ENCODE measurements at places on chromosomes 16 and 17.
A peak's percentile ranks its signal among the peaks of the same experiment; 100 is the strongest.

- DNase-seq, result no peak
- H3K36me3 ChIP-seq, result no peaks in the 10 kb centered on the region
- H3K4me1 ChIP-seq, result no peaks in the 10 kb centered on the region
- no peaks in the 10 kb centered on the region for H3K27me3 ChIP-seq
- no peak overlapping the region for H3K4me3 ChIP-seq
These were observed 1034.8 kb upstream of the RBFOX1 start for GRCh38 chr16:6297666-6298410.

- H3K27ac ChIP-seq, result no peak overlapping the region
- no peaks in the 10 kb centered on the region for H3K27me3 ChIP-seq
- H3K36me3 ChIP-seq, result no peaks in the 10 kb centered on the region
- H3K4me1 ChIP-seq, result no peaks in the 10 kb centered on the region
These were observed 11.2 kb upstream of the ACSF2 start for GRCh38 chr17:50414808-50415207.

DNA sequence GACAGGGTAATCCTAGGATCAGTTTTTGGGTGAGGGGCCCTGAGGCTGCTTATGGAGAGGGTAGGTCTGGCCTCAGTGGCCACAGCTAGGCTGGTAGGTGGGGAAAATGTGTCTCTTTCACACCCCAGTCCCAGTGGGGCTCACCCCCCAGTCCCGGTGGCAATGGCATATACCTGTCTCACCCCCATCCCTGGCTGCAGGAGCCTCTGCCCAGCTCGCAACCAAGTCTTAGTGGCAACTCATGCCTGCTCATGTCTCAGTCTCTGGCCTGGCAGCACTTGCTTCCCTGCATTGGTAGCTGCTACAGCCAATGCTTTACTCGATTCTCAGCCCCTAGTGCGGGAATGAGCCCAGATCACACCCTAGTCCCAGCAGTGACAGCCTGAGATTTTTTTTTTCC is 221.5 kb downstream of the BCAS3 start:
- no peaks in the 10 kb centered on the region for H3K36me3 ChIP-seq
- no peak overlapping the region for H3K4me3 ChIP-seq
- no peak overlapping the region for H3K27ac ChIP-seq
- no peaks in the 10 kb centered on the region for H3K4me1 ChIP-seq

- H3K4me1 ChIP-seq, result no peaks in the 10 kb centered on the region
- DNase-seq, result peak; percentile 58
- H3K36me3 ChIP-seq, result no peaks in the 10 kb centered on the region
- peaks cover 13% of the 10 kb centered on the region for H3K27me3 ChIP-seq
- H3K27ac ChIP-seq, result no peak within 1 kb of the TSS
These were observed at the start of gene SPNS2 for GRCh38 chr17:4498461-4499397. Gene SPNS2, plus strand, starts transcription at chr17:4498881. Its CDS starts 167 bp downstream, at chr17:4499048.

DNA sequence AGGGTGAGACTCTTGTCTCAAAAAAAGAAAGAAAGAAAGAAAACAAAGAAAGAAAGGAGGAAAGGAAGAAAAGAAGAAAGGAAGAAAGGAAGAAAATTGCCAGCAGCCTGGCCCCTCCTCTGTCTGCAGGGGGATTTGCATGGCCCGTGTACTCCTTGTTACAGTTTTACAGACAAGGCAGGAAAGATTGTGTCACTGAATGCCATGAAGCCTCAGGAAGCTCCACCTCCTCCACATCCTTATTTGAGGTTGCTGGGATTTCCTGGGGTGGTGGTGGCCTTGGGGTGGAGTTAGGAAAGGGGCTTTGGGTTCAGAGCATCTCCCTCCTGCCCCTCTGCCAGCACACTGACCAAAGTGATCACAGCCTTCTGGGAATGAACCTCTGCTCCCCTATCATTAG is 23.6 kb downstream of the CFAP20 start:
- H3K36me3 ChIP-seq, result no peaks in the 10 kb centered on the region
- no peaks in the 10 kb centered on the region for H3K4me1 ChIP-seq
- H3K27me3 ChIP-seq, result no peaks in the 10 kb centered on the region
- H3K4me3 ChIP-seq, result no peak overlapping the region
- peak; percentile 15 for DNase-seq

- no peak overlapping the region for H3K27ac ChIP-seq
- peaks cover 11% of the 10 kb centered on the region for H3K4me1 ChIP-seq
- DNase-seq, result peak; percentile 61
- H3K36me3 ChIP-seq, result no peaks in the 10 kb centered on the region
- no peak overlapping the region for H3K4me3 ChIP-seq
These were observed 93.6 kb upstream of the CIBAR2 start for GRCh38 chr16:85205747-85206471.

GRCh38 chr16:77928096-77928495 is 94.3 kb upstream of the CLEC3A start:
- no peak overlapping the region for H3K27ac ChIP-seq
- no peak overlapping the region for H3K4me3 ChIP-seq
- no peaks in the 10 kb centered on the region for H3K4me1 ChIP-seq
- H3K36me3 ChIP-seq, result no peaks in the 10 kb centered on the region
- no peaks in the 10 kb centered on the region for H3K27me3 ChIP-seq

DNA sequence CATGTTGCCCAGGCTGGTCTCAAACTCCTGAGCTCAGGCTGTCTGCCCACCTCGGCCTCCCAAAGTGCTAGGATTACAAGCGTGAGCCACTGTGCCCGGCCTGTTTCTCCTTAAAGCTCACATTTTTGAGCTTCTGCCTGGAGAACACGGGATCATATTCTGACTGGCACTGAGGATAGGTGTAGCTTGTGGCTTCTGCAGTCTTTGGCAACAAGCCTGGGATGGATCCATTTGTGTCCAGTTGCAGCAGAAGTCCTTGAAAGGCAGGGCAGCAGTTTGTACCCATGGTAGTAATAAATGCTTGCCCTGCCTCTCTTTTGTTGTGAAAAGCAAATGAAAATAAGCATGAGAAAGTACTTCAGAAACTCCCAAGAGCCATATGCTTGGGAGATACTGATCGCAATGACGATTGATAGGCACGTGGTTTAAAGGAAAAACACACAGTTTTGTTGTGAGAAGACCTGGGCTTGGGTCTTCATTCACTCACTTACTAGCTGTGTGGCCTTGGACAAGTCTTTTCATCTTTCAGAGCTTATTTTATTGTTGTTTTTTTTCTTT is 3.1 kb upstream of the CORO7 start:
- H3K4me1 ChIP-seq, result no peaks in the 10 kb centered on the region
- H3K36me3 ChIP-seq, result no peaks in the 10 kb centered on the region
- DNase-seq, result no peak
- no peaks in the 10 kb centered on the region for H3K27me3 ChIP-seq
- no peak overlapping the region for H3K27ac ChIP-seq
- H3K4me3 ChIP-seq, result no peak overlapping the region

GRCh38 chr16:87431926-87432325 is 39.8 kb downstream of the MAP1LC3B start:
- no peaks in the 10 kb centered on the region for H3K36me3 ChIP-seq
- H3K4me3 ChIP-seq, result no peak overlapping the region
- H3K27me3 ChIP-seq, result no peaks in the 10 kb centered on the region
- no peaks in the 10 kb centered on the region for H3K4me1 ChIP-seq
- DNase-seq, result no peak
- H3K27ac ChIP-seq, result no peak overlapping the region

GRCh38 chr16:51062039-51062438 is 89.0 kb downstream of the SALL1 start:
- H3K4me3 ChIP-seq, result no peak overlapping the region
- H3K36me3 ChIP-seq, result no peaks in the 10 kb centered on the region
- H3K27me3 ChIP-seq, result no peaks in the 10 kb centered on the region
- DNase-seq, result no peak

- no peak overlapping the region for H3K4me3 ChIP-seq
- no peak overlapping the region for H3K27ac ChIP-seq
- no peaks in the 10 kb centered on the region for H3K4me1 ChIP-seq
- DNase-seq, result no peak
- H3K36me3 ChIP-seq, result no peaks in the 10 kb centered on the region
These were observed 129.1 kb upstream of the CHMP6 start for GRCh38 chr17:80862481-80862961.

DNA sequence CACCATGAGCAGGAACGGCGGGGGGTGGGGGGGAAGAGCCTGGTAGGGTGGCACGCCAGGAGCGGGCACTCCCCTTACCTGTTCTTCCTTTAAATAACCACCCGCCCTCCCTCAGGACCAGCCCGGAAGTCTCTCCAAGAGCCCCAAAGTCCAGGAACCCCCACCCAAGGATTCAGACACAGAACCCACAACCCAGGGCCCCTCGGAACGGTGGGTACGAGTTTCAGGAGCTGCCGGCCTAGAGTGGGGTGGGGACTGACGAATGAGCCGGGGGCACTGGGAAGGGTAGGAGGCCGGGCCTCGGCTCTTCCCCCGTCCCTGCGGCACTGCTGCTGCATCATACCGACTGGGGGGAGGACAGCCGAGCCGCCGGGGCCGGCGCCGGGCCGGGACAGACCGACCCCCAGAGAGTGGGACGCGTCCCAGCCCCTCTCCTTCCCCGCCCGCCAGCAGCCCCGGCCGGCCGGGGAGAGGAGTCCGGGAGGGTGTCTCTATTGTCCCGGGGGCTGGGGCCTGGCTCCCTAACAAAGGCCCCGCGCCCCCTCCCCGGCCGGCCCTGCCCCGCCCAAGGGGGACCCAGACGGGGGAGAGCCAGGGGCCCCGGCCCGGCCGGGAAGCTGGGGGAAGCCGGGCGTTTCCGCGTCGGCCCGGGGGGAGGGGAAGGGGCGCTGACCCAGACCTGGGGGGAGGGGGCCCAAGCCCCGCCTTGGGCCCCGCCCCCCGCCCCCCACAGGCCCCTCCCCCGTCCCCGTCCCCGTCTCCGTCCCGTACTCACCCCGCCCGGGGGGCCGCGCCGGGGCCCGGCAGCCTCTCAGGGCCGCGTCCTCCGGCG is 747 bp downstream of the ATXN7L3 start:
- H3K36me3 ChIP-seq, result peaks cover 11% of the 10 kb centered on the region
- peaks cover 2% of the 10 kb centered on the region for H3K4me1 ChIP-seq
- H3K27me3 ChIP-seq, result no peaks in the 10 kb centered on the region
- H3K4me3 ChIP-seq, result peak overlapping the region; percentile 86

DNA sequence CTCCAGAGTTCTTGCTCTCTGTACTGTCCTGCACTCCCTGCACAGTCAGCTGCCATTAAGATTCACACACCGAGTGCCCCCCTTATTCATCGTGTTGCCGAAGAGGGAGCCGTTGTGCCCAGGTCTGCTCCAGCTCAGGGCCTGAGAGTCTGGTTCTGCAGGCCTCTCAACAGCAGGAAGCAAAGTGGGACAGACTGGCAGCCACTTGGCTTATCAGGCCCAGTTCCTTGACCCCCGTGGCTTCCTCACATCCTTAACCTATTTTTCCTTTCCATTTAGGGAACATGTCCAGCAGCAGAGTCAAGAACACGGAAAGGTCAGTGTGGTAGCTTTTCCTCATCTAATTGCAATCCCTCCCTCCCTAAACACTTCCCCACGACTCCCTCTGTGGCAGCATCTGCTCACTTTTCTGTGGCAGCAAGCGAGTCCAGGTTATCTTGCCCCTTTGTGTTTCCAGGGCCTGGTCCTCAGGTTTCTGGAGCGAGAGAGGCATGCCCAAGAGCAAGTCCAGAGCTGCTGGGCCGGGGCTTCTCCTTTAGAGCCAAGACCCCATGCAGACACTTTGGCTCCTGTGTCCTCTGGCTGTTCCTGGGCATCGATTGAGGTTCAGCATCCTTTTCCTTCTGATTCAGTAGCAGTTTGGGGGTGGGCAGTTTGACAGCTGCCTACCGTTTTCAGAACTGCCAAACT is 22.1 kb upstream of the ADAM11 start:
- H3K4me3 ChIP-seq, result no peak overlapping the region
- H3K27me3 ChIP-seq, result no peaks in the 10 kb centered on the region
- H3K27ac ChIP-seq, result no peak overlapping the region
- H3K4me1 ChIP-seq, result no peaks in the 10 kb centered on the region
- H3K36me3 ChIP-seq, result peaks cover 12% of the 10 kb centered on the region

- no peak overlapping the region for H3K27ac ChIP-seq
- H3K27me3 ChIP-seq, result no peaks in the 10 kb centered on the region
- no peaks in the 10 kb centered on the region for H3K36me3 ChIP-seq
- DNase-seq, result no peak
- H3K4me1 ChIP-seq, result no peaks in the 10 kb centered on the region
These were observed 23.5 kb downstream of the WNT9B start for GRCh38 chr17:46874906-46875305.

DNA sequence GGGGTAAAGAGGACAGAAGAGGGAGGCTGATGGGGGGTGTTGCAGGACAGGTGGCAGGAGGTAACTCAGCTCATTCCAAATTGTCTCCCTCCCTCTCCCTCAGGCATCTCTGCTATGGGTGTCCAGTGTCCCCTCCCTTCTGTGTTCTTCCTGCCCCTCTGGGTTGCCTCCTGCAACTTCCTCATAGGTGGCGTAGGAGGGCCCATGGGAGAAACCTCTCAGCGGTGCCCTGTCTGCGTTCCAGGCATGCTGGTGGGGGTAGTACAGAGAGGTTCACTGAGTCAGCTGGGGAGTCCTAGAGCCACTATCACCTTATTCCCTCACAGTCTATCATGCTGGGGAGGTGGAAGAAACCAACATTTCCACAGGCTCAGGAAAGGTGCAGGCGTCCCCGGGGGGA is 14.7 kb upstream of the ODF4 start:
- no peaks in the 10 kb centered on the region for H3K4me1 ChIP-seq
- H3K36me3 ChIP-seq, result no peaks in the 10 kb centered on the region
- H3K27ac ChIP-seq, result no peak overlapping the region
- no peak overlapping the region for H3K4me3 ChIP-seq
- no peaks in the 10 kb centered on the region for H3K27me3 ChIP-seq

- peaks cover 2% of the 10 kb centered on the region for H3K4me1 ChIP-seq
- H3K4me3 ChIP-seq, result no peak overlapping the region
- peaks cover 31% of the 10 kb centered on the region for H3K27me3 ChIP-seq
- no peaks in the 10 kb centered on the region for H3K36me3 ChIP-seq
These were observed 19.7 kb downstream of the ZFHX3 start for GRCh38 chr16:73028263-73028662.

DNA sequence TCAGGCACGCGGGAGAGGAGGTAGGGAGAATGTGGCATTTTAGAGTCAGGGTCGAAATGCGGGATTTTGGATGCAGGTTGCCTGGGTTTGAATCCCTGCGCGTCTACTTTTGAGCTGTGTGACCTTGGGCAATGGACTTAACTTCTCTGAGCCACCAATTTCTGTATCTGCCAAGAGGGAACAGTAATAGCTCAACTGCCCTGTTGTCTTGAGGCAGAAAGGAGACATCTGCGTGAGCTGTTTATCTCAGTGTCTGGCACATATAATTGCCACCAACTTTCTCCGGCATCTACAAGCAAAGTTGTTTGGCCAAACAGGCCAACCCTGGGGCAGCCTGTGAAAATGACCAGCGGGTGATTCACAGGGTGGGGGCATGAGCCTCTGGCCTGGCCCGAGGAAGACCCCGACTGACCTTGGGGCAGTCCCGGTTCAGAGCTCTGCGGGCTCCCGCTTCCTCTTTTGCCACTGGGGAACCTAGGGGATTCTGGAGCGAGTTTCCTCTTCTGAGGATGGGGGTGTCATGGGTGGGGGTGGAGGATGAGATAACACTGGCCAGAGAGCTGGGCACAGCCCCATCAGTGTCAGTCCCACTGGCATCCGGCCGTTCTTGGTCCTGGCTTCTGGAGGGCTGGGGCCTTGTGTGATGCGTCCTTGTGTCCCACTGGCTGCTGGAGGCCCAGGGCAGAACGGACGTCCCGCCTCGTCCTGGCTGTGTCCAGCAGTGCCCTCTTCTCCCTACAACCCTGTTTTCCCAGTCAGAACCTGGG is 1.3 kb downstream of the SNN start:
- H3K27me3 ChIP-seq, result no peaks in the 10 kb centered on the region
- DNase-seq, result peak; percentile 54
- H3K27ac ChIP-seq, result no peak overlapping the region

- H3K27me3 ChIP-seq, result no peaks in the 10 kb centered on the region
- H3K4me1 ChIP-seq, result no peaks in the 10 kb centered on the region
- no peak overlapping the region for H3K4me3 ChIP-seq
- DNase-seq, result no peak
- no peaks in the 10 kb centered on the region for H3K36me3 ChIP-seq
- no peak overlapping the region for H3K27ac ChIP-seq
These were observed 17.9 kb upstream of the HEXD start for GRCh38 chr17:82400206-82400605.
